Ascending aorta (tissue), 2 donors: ENCODE measurements at places on chromosomes 2 and 18. TPM values are rescaled to one million over a fixed set of nuclear protein-coding genes. Genes with fewer than 3 reads are reported as not detected.

Gene VAPA
- 109 TPM for total RNA-seq

Gene DSG4
- not detected for total RNA-seq

Gene INPP5D
- 21.7 TPM for total RNA-seq

Gene LYPD1
- total RNA-seq, result not detected

Gene AQP12B
- not detected for total RNA-seq

Gene ALPG
- not detected for total RNA-seq

GRCh38 chr2:5352286-5352685 is 339.9 kb upstream of the SOX11 start:
- DNase-seq, result no peak

DNA sequence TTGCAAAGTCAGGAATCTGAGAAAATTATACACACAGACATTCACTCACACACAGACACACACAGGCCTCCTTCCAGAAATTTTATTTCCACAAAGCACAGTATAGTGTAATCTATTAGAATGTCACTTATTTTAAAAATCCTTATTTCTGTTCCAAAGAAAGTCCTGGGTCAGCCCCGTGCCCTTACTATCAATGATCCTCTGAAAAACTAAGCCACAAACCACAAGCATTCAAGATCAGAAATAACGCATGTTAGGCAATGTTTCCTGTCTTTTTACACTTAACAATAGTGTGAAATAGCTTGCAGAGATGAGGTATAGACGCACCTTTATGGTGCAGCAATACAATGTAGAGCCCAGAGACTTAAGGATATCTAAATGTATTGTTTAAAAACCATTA is 25.8 kb downstream of the TBC1D8 start:
- no peak for DNase-seq

- no peak for DNase-seq
Measured at GRCh38 chr2:240350696-240351087, 84.8 kb upstream of the GPC1 start.

DNA sequence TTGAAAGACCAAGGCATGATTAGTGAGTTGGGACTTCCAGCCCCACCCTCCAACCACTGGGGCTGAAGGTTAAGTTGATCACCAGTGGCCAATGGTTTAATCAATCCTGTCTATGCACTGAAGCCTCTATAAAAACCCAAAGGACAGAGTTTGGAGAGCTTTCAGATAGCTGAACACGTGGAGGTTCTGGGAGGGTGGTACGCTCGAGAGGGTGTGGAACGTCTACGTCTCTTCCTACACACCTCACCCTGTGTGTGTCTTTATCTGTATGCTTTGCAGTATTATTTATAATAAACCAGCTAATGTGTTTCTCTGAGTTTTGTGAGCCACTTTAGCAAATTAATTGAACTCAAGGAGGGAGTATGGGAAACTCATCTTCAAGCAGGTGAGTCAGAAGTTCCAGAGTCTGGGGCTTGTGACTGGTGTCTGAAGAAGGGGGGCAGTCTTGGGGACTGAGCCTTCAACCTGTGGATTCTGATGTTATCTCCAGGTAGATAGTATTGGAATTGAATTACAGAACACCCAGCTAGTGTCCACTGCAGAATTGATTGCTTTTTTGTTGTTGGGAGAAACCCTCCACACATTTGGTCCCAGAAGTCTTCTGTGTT is 20.3 kb downstream of the ACTR3 start:
- no peak for DNase-seq

DNA sequence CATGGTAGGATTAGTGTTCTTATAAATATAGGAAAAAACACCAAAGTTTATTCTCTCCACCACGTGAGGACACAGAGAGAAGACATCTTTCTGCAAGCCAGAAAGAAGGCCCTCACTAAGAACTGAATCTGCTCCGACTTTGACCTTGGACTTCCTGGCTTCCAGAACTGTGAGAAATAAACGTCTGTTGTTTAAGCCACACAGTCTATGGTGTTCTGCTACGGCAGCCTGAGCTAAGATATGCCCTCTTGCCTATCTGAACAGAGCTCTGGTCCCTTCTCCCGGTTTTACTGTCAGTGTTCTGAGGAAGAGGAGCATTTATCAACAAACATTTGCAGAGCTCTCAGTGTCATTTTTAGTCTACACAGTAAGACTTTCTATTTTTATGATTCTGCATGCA is 131.3 kb downstream of the DOK6 start:
- no peak for DNase-seq

- DNase-seq, result no peak
Measured at GRCh38 chr2:134287323-134287722, 33.5 kb downstream of the MGAT5 start.

DNA sequence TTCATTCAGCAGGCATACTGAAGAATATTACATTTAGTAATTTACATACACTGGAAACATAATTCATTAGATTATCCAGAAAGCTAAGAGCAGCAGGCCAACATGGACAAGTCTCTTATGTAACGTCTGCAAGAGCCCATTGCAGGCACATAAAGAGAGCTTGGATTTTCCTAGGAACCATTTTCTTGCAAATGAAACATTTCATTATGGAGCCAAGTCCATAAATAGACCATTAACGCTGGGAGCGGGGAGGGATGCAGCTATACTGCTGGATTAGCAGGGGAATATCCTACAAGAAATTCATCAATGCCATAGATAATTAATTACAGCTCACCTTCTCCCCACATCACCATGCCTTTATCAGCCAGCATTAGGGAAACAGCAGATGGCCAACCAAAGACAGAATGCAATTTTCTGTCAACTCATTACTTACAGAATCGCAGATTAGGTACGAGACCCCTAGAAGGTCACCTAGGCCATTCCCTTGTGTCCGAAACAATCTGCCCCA is 170.4 kb downstream of the C1D start:
- no peak for DNase-seq

DNA sequence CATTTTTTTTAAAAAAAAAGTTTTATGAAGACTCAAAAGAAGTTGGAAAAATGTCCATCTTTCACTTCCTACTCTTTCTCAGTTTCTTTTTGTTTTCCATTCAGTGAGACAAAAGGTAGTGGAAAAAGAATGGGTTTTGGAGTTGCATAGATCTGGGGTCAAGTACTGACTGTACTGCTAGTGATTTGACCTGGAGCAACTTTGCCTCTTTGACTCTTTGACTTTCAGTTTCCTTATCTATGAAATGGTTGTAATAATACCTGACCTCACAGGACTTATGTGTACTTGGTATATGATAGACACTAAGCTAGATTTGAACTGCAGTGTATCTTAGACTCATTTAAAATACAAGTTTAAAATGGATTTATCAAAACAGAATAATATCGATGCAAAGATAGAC is 3.5 kb upstream of the KCNE4 start:
- no peak for DNase-seq

DNA sequence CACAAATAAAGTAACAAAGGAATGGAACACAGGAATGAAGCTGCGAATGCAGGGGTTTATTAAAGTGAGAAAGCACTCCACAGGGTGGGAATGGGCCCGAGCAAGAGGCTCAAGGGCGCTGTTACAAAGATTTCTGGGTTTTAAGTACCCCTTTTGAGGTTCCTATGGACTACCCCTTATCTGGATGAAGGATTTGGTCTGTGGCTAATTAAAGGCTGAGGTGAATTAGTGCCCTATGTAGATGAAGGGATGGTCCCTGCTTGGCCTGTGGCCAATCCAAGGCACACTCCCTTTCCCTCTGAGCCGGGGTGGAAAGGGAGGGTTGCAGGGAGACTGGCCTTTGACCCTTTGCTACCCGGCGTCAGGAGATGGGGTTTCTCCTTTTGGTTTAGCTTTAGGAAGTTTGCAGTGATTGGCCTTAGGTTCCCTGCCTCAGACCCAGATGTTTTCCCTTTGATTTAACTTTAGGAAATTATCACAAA is 47.5 kb upstream of the CNGA3 start:
- DNase-seq, result no peak

DNA sequence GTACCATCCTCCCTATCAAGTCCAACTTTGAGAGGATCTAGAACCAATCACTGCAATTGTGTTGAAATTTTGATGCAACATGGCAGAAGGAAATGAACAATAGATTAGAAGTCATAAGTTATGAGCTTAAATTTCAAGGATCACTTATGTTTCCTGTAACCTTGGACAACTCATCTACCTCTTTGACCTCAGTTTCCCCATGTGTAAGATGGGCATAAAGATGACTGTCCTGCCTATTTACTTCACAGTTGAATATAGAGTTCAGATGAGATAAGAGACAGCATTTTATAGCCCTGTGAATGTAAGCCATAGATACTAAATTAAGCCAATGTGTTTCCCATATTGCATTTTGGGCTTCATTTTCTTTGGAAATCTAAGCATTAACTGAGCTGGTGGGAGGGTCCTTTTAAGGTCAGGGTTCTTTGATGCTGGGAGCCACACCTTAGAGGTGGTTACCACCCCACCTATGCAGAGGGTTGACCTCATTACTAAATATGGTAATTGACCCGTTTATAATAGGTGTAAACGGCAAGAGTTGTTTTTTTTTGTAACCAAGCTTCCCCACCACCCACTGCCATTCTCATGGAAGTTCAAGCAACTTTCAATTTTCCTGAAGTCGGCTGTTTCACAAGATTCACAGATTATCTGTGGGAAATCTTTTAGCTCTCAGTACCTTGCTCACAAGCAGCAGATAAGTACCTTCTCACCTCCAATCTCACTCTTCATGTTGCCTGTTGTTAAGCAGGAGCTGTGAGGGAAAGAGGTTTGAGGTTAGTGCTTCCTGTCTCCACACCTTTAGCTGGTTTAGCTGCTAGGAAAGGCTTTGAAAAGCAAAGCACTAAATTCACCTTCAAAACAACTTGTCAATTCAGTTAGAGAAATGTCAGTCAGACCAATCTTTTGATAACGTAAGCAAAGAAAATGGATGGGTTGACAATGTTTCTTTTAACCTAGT is 13.3 kb downstream of the CD28 start:
- no peak for DNase-seq

- DNase-seq, result no peak
Measured at GRCh38 chr18:8477615-8478014, 131.6 kb upstream of the RAB12 start.

DNA sequence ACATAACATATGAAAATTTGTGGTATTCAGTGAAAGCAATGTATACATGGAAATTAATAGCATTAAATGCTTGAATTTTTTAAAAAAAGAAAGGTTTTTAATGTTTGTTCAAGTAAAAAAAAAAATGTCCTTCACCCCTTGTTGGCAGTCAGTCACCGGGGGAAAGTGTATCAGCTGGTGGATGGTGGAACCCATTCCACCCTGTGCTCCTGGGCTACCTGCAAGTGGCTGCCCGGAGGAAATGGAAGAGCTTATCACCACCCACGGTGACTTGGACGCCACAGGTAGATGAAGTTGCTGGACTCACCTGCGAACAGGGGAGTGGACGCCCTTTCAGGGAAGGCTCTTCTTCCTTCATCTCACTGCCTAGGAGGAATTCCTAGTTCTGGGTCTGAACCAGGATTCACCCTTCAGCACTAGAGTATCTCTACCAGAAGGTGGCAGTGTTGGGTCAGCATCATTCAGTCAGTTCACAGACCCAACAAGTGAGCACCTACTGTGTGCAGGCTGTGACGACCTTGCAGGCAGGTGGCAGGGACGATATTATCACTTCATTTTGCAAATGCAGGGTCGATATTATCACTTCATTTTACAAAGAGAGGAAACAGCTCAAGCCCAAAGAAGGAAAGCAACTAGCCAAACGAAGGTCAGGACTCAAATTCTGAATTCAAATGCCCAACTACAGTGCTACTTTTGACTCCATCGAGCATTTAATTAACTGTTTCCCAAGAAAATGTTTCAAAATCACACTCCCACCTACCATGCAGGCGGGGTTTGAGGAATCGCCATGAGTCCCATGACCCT is 35.8 kb downstream of the CIB4 start:
- DNase-seq, result no peak

DNA sequence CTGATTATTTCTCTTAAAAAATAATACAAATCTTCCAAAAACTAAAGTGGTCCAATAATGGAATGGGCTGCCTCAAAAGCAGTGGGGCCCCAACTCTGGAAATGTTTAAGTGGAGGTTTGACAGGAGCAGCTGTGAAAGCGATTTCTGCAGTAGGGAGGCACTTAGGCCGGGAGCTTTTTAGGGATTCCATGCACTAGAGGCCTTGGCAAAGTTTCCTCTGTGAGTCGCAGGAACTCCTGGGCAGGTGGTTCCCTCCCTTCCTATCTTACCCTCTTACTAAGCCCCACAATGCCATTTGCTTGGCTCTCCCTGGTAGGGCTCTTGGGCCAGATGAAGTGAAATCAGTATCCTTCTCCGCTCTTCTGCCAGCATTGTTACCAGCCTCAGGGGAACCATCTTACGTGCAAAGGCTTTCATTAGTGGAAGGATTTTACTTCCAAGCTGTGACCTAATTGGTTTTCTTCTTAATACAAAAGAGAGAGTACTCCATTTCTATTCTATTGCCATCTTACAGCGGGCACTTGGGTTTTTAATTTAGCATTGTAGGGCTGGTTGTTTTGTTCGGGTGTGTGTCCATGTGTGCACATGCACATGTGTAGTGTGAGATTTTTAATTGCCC is 34.3 kb upstream of the C18orf32 start:
- DNase-seq, result peak; percentile 35
